ENCODE measurements at places on chromosomes 6 and 20.
A peak's percentile ranks its signal among the peaks of the same experiment; 100 is the strongest.

GRCh38 chr6:52733172-52733571 lies 30.1 kb downstream of the GSTA2 start:
- no peak for DNase-seq

DNA sequence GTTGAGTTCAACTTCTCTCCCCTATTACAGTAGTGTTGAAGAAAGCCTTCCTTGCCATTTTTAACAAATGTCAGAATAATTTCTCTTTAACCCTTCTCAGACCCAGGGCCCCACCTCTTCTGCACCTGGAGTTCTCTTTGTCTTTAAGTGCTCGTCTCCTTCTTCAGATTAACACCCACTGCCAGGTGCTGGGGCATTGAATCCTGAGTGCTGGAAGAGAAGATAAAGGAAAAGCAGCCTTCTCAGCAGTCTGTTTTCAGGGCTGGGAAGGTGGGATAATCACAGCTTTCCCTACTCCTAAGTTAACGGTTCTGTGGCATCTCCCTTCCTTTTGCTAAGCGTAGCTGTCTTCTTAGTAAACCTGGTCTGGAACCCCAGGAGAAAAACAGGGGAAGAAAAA lies 114.6 kb upstream of the TAB2 start:
- no peak for DNase-seq

GRCh38 chr6:145540741-145541140 lies 194.6 kb downstream of the EPM2A start:
- DNase-seq: no peak

- DNase-seq: no peak
Observed at GRCh38 chr20:36957875-36958667, 6.6 kb upstream of the SAMHD1 start.

DNA sequence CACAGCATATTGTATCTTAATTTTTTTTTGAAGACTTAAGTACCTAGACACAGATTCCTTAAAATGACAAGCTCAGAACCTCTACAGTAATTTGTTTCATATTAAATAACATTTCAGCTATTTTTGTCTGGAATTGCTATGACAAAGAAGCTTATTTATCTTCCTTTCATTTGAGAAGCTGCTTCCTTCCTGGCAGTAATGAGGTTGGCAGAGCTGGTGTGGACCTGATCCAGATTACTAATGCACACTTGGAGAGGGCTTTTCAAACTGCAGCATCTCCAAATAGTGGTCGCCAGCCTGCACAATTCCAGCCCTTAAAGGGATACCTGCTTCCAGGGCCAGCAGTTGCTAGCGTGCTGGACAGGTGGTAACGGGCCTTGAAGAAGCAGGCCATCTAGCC lies 12.1 kb downstream of the PTCHD4 start:
- no peak for DNase-seq

GRCh38 chr6:105603788-105604586 lies 201.1 kb upstream of the PREP start:
- no peak for DNase-seq

GRCh38 chr6:9539231-9539755 lies 875.6 kb downstream of the TFAP2A start:
- DNase-seq: no peak

DNA sequence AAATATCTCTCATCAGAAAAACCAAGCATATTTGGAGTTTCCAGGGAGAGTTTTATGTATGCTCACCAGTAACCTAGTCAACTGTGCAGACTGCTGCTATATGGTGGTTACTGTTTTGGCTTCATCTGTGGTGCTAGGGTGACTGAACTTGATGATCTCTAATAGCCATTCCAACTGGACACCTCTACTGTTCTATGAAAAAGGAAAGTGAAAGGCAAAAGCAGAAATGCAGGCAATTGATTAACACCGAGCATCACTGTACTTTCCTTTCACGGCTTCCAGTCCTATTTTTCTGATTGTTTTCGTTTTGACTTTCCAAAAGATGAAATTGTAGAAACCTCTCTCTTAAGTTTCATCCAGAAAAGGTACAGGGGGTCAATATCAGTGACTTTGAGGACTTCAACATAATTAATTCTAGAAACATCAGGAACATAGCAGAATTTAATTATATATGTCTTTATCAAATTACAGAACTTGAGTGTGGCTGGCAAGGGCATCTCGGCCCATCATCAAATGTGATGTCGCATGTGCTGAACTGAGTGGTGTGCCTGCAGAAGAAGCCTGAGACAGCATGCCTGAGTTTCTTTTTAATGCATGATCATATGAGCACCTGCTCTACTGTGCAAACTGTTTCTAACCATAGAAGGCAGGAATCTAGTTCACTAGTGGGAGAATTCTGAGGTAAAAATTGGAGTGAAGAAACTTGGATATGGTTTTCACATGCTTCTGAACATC lies 464.3 kb upstream of the FLRT3 start:
- DNase-seq: no peak

- DNase-seq: no peak
Observed at GRCh38 chr6:15905488-15906419, 223.1 kb upstream of the MYLIP start.

DNA sequence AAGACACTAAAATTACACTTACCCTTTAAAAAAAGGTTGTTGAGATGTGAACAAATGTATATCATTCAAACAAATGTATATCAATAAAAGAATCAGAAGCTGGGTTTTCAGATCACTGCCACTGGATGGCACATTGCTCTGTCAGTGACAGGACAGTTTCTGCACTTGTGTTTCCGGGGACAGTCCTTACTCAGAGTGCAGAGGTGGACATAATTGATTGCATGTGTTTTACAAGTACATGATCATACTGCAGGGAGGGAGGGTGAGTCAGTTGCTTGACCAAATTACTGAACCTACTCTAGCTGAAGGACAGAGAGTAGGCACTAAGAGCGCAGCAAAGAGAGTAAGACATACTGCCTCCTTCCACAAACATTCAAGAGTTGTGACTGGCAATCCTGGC lies 302.3 kb downstream of the TENT5A start:
- DNase-seq: no peak

GRCh38 chr6:118844915-118845314 lies 49.0 kb upstream of the ASF1A start:
- no peak for DNase-seq

DNA sequence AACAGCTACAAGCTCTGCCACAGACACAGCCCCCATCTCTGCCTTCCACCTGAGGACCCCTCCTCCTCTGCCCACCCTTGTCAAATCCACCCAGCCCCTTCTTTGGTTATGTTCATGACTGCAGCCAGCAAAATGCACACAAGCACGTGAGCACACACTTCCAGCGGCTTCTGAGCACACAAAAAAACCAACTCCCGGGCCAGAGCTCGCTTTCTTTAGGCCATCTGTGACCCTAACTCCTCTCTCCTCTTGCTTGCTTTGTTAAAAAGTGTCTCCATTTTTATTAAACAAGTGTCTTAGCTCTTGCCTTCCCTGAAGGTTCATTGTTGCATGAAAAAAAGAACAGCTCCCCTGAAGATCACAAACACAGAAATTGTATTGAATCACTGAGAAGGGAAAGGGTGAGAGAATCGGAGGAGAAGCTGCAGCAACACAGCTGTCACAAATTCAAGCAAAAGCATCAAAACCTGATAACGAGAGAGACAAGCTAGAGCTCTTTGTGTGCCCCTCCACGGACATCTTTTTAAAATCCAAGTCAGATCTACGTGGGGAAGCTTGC lies 142.1 kb downstream of the CD83 start:
- peak; percentile 44 for DNase-seq

DNA sequence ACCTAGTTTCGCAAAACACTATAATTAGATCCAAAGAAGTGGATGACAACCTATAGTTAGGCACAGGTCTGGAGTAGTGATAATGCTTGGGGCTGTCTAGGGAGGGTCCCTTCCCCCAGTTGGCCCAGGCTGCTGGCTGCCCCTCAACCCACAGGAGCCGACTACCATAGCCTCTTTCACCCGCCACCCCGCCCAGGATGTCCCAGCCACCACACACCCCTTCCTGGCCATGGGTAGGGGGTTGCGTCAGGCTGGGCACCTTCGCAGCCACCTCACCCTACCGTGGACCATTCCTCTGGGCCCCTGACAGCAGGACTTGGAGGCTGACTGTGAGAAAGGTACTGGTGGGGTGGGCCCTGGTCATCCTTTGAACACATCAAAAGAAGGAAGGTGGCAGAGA lies 8.5 kb downstream of the TFEB start:
- DNase-seq: no peak

DNA sequence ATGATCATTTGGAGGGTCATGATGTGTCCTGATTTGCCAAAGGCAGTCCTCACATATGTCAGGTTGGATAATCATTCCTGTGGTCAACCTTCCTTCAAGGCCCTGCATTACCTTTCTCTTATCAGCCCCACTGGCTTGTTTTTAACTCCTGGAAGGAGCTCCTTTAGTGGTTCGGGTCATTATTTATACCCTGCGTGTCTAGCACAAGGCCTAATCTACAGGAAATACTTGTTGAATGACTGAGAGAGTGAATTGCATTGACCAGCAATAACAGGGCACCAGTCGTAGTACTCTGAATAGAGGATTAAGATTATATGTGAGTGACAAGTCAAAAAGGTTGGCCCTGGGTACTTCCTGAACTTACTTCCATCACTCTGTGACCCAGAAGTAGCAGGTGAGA lies 4.5 kb downstream of the HIVEP2 start:
- DNase-seq: no peak

- DNase-seq: no peak
Observed at GRCh38 chr6:7402716-7403115, 13.1 kb downstream of the RIOK1 start.

- DNase-seq: no peak
Observed at GRCh38 chr6:7911345-7911725, 747 bp upstream of the TXNDC5 start.

DNA sequence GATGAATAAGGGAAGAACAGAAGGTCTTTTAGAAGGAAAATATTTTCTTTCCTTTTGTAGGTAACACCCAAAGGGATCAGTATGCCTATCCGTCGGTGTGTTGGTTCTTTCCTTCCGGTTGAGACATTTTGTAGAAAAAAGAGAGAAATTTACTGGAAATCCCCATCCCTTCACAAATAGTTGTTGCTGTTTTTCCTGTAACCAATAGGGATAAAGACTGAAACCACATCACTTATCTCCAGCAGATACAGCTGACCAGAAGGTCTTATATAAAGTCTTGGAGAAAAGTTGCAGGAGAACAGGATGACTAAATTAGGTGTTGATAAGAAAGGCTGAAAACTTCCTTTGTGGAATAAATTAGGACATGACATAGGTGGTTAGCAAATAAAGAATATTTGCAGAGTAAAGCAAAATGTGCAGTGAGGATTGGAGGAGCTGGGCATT lies 14.8 kb upstream of the HLA-DRB1 start:
- no peak for DNase-seq

GRCh38 chr6:92339936-92340640 lies 1079.3 kb downstream of the EPHA7 start:
- no peak for DNase-seq

- no peak for DNase-seq
Observed at GRCh38 chr6:127204281-127204680, 62.4 kb upstream of the RNF146 start.

GRCh38 chr20:55936209-55936595 lies 69.1 kb downstream of the CBLN4 start:
- no peak for DNase-seq

- DNase-seq: no peak
Observed at GRCh38 chr6:157225575-157225995, 97.7 kb downstream of the TMEM242 start.
